Activated naive CD4-positive, alpha-beta T cell treated with anti-CD3 and anti-CD28 coated beads for 36 hours (primary cell): ENCODE measurements at places on chromosomes 12 and 14.

DNA sequence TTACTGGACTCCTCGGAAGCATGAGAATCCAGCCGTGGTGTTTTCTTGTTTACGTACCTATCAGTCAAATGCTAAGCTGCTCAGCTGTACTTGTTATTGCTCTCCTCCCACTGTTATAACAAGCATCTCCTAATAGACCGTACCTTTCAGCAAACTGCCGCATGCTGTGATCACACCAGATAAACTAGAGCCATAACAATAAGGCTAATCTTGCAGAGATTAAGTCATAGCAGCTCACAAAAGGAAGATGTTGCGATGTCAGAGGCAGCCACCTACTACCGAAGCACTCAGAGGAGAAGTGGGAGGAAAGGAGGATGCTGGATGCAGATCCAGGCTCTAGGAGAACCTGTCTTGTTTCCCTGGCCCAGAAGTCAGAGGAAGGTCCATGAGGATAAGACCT is 196.0 kb downstream of the GALC start:
- DNase-seq, result no peak

DNA sequence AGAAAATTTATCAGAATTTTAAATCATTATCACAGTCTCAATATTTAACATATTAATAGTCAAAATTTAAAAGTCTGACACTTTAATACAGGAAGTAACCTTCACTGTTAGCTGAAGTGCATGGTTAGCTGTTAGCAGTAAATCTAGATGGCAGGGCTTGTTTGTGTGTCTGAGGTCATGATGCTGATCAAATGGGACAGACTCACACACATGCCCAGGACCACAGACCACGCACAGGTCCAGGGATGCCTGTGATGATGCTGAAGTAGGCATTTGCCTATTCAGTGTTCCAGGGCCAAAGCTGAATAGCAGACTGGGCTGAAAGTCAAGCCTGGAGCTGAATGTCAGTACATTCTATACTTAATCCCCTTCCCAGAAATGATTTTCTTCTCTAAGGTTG is 20.5 kb downstream of the FNTB start:
- DNase-seq, result no peak

- peak; percentile 37 for DNase-seq
Measured at GRCh38 chr14:70934502-70935134, 27.4 kb downstream of the PCNX1 start.

DNA sequence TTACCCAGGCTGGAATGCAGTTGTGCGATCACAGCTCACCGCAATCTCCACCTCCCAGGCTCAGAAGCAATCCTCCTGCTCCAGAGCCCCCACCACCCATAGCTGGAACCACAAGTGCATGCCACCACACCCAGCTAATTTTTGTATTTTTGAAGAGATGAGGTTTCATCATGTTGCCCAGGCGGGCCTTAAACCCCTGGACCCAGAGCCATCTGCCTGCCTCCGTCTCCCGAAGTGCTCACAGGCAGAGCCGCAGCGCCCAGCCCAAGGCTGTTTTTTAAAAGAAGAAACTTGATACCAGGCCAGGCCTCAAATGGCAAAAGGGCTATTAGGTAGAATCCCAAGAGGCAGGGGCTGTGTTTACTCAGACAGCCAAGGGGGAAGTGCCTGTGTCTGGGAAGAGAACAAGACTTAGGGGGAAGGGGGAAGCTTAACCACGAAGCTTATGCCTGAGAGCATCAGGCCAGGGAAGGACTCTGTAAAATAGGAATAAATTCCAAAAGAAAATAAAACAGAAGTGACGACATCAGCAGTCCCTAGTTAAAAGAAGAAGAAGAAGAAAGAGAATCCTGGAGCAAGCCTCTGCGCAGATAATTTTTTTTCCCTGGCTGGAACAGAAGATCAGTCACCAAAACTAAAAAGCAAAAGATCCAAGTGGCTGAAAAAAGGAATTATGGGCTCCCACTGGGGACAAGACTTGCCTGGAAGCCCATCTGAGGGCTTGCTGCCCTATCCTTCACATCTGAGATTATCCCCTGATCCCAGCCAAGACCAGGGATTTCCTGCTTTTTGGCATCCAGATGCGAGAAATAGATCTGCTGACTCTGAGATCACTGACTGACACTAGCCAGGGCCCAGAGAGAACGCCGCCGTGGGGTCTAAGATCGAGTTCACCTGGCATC is 170.5 kb downstream of the NDUFA12 start:
- DNase-seq, result no peak

DNA sequence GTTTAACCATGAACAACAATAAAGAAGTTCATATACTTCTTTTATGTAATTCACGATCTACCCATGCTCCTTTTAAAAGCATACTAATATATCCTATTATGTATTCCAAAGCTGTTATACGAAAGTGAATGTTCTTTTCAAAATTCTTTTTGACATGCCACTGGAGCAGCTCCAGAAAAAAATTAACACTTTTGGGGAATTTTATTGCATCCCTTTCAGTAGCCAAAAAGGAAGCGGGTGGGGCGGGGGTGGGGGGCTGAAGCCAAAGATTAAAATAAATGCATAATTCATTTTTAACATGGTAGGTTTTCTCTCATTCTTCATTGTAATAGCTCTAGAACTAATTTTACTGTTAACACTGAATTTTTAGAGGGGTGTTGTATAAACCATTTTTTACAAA is 123.0 kb downstream of the ANKS1B start:
- DNase-seq, result no peak

DNA sequence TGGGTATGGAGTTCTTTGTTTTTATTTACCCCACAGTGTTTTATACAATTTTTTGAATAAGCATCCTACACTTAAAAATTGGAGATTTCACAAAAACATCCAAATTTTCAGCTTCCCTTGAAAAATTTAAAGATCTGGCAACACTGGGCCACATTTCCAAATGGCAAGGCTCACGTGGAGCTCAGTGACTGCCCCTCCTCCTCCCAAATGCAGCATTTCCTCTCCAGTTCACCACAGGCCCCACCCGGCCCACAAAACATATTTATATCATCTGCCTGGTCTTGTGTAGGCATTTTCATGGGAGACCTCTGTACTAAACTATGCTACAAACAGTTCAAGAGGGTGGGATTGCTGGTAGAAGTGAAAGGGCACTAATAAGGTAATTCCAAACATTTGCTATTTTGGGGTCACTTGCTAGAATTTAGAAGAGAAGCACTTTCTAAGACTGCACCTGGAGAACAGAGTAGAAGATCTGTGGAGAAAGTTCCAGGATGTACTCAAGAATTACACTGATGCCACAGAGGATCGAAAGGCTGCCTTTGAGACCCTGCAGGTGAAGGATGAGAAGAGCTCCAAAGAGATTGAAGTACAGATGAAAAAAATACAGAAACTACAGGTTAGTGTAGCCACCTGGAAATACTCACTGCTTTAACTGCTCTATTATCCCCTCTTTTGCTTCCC is 7.3 kb downstream of the FKBP11 start:
- peak; percentile 58 for DNase-seq

DNA sequence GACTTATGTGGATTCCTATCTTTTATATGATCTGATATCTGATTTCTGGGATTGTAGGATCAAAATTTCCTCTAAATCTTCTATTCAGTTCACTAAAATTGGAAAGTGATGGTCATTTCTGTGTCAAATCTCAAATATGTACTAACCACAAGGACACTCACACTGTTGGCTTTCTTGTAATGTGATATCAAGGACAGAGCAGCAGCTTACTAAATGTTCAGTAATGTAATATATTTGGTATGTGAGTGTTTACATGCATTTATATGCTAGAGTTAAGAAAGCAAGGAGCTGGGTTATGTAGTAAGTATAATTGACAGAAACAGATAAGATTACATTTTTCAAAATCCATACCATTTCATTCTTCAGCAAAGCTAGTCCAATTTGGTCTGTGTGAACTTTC is 16.5 kb downstream of the PUS7L start:
- DNase-seq, result no peak

- no peak for DNase-seq
Measured at GRCh38 chr14:92988786-92989755, 66.1 kb downstream of the CHGA start.

GRCh38 chr12:119446459-119446858 is 111.9 kb downstream of the CCDC60 start:
- DNase-seq, result no peak

DNA sequence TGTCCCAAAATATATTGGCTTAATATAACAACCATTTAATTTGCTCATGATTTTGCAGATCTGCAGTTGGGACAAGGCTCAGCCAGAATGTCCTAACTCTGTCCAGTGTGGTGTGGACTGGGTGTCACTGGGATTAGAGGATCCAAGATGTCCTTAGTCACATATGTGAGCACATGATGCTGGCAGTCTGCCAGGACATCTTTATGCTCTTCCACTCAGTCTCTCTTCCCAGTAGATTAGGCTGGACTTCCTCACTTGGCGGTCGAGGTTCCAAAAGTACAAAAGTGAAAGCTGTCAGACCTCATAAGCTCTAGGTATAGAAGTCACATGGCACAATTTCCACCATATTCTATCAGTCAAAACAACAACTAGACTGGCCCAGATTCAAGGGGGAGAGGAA is 167.9 kb upstream of the NTF3 start:
- no peak for DNase-seq

- peak; percentile 39 for DNase-seq
Measured at GRCh38 chr14:55336162-55336561, 64.9 kb downstream of the FBXO34 start.

DNA sequence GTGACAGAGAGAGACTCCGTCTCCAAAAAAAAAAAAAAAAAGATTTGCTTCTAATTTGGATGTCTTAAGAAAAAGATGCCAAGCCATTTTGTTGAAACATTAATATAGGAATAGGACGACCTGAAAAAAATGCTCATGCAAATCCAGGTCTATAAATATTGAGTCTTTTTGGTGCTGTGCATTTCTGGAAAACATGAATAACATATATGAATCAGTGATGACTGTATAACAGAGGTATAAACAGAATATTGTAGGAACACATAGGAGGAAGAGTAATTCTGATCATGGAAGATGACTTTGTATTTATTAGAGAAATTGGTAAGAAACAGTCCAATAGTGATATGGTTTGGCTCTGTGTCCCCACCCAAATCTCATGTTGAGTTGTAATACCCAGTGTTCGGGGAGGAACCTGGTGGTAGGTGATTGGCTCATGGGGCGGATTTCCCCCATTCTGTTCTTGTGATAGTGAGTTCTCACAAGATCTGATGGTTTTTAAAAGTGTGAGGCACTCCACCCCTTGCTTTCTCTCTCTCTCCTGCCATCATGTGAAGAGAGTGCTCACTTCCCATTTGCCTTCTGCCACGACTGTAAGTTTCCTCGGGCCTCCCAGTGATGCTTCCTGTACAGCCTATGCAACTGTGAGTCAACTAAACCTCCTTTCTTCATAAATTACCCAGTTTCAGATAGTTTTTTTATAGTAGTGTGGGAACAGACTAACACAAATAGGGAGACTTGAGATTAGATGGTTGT is 3.0 kb upstream of the SRSF5 start:
- peak; percentile 74 for DNase-seq

DNA sequence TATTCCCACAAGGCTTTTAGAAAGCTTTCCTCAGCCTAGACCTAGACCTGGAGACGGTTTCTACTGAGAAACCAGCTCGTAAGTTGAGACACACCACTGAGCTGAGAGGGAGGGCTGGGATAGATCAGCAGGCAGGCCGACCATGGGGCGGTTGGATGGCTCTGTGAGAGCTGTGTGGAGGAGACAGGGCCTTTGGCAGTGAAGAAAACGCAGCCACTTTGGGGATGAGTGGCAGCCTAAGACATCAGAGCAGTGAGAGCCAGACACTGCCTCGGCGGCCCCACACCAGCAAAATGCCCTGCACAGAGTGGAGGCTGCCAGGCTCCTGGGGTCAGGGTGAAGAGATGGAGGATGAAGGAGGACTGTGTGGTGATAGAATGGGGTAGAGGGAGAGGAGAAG is 46.0 kb downstream of the CACNA2D4 start:
- no peak for DNase-seq

DNA sequence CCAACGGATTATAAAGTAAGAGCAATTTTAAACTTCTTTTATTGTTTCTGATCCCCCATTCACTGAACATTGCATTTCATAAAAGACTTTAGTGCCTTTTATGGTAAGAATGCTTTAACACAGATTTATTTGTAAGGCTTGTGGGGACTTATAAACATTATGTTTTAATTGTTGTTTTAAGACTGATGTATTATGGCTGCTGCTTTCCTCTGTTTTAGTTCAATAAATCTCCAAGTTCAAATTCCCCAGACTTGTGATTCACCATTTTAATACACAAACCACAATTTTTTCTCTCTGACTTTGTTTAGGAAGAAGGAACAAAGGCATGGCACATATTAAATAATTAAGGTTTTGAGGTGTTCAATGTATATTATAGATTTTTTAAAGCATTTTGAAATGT is 753.3 kb downstream of the SLC6A15 start:
- no peak for DNase-seq

DNA sequence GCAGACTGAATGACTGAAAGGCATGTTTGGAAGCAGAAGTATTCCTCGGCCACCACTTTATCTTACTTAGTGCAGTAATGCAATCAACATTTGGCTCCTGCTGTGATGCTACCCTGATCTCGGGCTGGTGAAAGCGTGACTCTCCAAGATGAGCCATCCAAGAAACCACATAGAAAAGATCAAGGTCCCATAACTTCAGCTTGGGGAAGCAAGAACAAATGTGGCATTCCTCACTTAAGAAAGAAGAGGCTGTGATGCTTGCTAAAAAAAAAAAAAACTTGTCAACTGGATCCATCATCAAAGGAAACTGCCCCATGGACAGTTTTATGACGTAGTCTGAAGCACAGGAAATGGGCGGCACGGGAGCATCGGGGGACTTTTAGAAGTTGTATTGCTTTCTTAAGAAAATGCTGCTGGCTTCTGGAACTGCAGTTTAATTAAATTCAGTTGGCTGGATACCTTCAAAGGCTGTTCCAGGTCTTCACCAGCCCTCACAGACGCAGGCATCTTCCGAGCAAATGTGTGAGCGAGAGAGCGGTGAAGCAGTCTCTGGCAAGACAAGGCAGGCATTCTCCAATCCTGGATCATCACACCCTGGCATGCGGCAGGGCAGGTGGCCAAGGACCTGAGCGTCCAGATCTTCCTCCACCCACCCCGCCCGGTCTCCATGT is 38.2 kb upstream of the MAP1LC3B2 start:
- peak; percentile 23 for DNase-seq
